ENCODE measurements at places on chromosomes 16 and 17.

DNA sequence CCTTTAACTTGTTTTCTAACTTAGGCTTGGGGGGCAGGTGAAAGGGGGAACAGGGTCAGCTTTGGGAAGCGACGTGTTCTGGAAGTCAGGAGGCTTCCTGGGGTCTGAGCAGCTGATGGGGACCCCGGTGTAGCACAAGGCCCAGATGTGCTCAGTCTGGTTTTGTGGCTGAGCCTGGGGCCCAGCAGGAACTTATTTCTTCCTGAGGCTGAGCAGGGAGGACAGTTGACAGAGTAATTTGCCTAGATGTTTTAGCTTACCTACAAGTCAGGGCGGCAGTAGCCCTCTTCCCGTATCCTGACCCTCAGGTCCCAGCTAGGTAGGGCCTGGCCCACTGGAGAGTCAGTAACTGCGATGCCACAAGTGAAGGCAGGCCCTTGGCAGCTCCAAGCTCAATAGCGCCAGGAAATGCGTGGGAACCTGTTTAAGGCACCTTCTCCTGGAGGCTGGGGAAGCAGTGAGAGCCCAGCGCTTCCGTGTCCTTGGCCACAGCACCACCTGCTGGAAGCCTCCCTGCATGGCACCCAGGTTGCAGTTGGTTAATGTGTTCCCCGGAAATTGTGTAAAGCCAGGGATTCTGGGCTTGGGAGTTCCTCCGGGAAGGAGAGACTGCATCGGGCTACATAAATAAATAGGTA is 5.2 kb downstream of the CCR7 start:
- peaks cover 99% of the 10 kb centered on the region for H3K36me3 ChIP-seq
- H3K27me3 ChIP-seq: no peaks in the 10 kb centered on the region
- peak overlapping the region; percentile 89 for H3K4me3 ChIP-seq
- peak overlapping the region; percentile 99 for H3K27ac ChIP-seq
- peaks cover 81% of the 10 kb centered on the region for H3K4me1 ChIP-seq
- peak; percentile 71 for DNase-seq

- no peaks in the 10 kb centered on the region for H3K27me3 ChIP-seq
- peak overlapping the region; percentile 29 for H3K4me3 ChIP-seq
- H3K4me1 ChIP-seq: peaks cover 87% of the 10 kb centered on the region
- H3K27ac ChIP-seq: peak overlapping the region; percentile 90
- no peak for DNase-seq
These were observed 8.1 kb downstream of the PNMT start for GRCh38 chr17:39676198-39676819.

DNA sequence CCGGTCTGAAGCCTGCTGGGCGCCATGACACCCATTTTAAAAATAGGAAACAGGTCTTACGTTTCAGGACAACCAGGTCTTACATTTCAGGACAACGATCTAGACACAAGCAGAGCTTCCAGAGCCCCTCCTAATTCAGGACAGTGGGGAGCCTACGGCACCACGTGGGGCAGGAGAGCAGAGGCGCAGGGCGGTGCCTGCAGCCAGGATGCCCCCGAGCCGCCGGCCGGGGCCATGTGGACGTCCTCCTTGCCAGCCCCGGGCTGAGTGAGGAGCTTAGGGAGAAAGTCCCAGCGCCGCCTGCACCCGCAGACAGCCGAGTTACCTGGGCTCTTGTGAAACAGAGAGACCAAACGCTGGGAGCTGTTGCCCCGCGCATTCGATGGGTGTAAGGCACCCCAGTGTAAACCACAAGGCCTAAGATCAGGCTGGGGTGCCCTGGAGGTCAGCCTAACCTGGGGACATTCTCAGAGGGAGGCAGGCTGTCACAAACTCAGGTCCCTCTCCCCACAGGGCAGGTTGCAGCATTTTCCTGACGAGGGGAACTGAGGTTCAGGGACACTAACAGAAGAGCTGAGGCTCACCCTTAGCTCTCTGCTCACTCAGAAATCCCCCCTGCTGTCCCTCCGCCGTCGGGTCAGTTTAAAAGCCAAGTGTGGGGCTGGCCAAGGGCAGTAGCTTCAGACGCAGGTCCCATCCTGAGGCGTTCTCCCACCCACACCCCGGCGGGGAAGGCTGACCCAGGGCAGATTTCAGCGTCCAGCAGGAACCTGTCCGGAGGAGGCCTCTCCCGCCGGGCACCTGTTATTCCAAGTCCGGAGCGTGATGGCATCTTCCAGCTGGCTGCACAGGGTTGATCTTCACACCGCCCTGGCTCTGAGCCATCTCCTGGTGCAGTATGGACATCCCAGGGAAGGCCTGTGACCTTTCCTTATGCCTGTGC is 1.8 kb upstream of the NOTUM start:
- H3K27me3 ChIP-seq: peaks cover 20% of the 10 kb centered on the region
- no peak overlapping the region for H3K27ac ChIP-seq
- no peaks in the 10 kb centered on the region for H3K36me3 ChIP-seq
- no peak for DNase-seq
- no peak overlapping the region for H3K4me3 ChIP-seq

DNA sequence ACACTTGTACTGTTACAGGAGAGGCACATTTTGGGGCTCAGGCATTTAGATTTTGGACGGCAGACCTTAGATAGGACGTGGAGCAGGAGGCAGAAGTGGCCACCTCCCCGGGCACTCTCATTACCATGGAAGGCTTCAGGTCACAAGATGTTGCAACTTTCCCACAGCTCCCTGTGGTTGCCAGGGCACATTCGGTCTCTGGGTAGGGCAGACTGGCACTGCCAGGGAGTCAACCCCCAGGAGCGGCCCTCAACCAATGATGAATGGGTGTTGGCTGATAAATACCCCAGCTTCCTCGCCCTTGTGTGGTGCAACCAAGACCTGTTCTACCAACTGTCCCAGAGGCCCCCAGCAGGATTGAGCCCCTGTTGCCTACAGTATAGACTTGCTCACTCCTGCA is 11.2 kb downstream of the NAGPA start:
- no peak for DNase-seq
- peaks cover 15% of the 10 kb centered on the region for H3K36me3 ChIP-seq
- no peak overlapping the region for H3K4me3 ChIP-seq
- H3K27ac ChIP-seq: no peak overlapping the region

- no peak overlapping the region for H3K27ac ChIP-seq
- peaks cover 11% of the 10 kb centered on the region for H3K4me1 ChIP-seq
- no peak overlapping the region for H3K4me3 ChIP-seq
- H3K36me3 ChIP-seq: peaks cover 9% of the 10 kb centered on the region
- no peak for DNase-seq
- no peaks in the 10 kb centered on the region for H3K27me3 ChIP-seq
These were observed 5.7 kb downstream of the DHRS7B start for GRCh38 chr17:21132428-21132827.

- H3K36me3 ChIP-seq: no peaks in the 10 kb centered on the region
- no peaks in the 10 kb centered on the region for H3K4me1 ChIP-seq
- H3K27me3 ChIP-seq: no peaks in the 10 kb centered on the region
- no peak overlapping the region for H3K27ac ChIP-seq
- no peak for DNase-seq
These were observed 1736.4 kb downstream of the TP53TG3F start for GRCh38 chr16:35195864-35196216.

DNA sequence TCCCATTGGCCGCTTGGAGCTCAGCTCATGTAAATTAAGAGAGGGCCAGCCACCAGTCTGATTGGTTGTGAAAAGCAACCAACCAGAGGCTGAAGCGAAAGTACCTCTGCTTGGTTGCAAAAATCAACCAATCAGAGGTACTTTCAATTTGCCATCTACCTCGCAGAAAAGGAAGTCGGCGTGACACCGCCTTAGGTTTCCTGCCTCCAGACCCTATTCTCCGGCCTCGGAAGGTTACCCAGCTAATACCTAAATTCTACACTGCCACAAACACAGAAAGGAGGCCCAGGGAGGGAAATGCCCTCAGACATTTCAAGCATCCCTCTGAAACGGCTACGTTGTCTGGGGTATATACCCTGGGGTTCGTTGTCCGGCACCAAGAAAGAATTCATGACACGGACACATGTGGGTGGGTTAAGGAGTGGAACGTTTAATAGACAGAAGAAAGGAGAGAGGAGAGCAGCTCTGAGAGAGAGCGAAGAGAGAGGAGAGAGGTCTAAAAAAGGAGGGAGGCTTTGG is 481.3 kb downstream of the TMEM114 start:
- DNase-seq: no peak
- H3K27me3 ChIP-seq: no peaks in the 10 kb centered on the region
- no peak overlapping the region for H3K4me3 ChIP-seq
- H3K36me3 ChIP-seq: no peaks in the 10 kb centered on the region
- H3K4me1 ChIP-seq: no peaks in the 10 kb centered on the region

DNA sequence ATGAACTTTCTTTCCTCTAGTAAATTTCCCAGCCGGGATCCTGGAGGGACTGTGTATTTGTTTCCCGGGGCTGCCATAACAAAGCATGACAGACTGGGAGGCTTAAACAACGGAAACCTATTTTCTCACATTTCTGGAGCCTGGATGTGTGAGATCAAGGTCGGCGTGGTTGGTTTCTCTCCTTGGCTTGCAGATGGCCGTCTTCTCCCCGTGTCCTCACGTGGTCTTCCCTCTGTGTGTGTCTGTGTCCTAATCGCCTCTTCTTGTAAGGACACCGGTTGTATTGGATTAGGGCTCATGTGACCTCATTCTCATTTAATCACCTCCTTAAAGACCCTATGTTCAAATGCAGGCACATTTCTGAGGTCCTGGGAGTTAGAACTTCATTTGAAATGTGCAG is 22.0 kb upstream of the USP10 start:
- no peak overlapping the region for H3K4me3 ChIP-seq
- H3K4me1 ChIP-seq: peaks cover 2% of the 10 kb centered on the region
- H3K27ac ChIP-seq: no peak overlapping the region
- no peak for DNase-seq

DNA sequence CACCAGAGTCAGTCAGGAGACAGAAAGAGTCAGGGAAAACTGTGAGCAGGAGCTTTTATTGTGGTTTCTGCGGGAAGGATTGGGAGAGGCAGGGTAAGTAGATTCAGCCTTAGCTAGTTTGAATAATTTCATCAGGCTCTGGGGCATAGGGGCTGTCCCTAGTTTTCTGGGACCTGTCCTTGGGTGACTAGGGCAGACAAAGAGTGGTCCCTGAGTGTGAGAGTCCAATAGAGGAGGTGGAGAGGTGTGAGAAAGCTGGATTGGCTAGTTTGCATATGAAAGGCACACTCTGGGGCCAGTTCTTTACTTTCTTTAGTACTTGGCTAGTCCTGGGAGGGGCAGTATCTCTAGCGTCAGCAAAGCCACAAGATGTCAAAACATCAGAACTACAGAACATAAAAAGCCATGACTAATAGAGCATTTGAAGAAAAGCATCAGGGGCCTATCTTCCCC is 255.6 kb downstream of the HS3ST3A1 start:
- no peak overlapping the region for H3K27ac ChIP-seq
- no peaks in the 10 kb centered on the region for H3K27me3 ChIP-seq
- no peak for DNase-seq
- H3K36me3 ChIP-seq: no peaks in the 10 kb centered on the region
- no peak overlapping the region for H3K4me3 ChIP-seq

- no peak overlapping the region for H3K4me3 ChIP-seq
- no peaks in the 10 kb centered on the region for H3K36me3 ChIP-seq
- H3K27me3 ChIP-seq: peaks cover 2% of the 10 kb centered on the region
- H3K4me1 ChIP-seq: no peaks in the 10 kb centered on the region
- no peak for DNase-seq
- H3K27ac ChIP-seq: no peak overlapping the region
These were observed 251.8 kb downstream of the MAF start for GRCh38 chr16:79348521-79349306.

DNA sequence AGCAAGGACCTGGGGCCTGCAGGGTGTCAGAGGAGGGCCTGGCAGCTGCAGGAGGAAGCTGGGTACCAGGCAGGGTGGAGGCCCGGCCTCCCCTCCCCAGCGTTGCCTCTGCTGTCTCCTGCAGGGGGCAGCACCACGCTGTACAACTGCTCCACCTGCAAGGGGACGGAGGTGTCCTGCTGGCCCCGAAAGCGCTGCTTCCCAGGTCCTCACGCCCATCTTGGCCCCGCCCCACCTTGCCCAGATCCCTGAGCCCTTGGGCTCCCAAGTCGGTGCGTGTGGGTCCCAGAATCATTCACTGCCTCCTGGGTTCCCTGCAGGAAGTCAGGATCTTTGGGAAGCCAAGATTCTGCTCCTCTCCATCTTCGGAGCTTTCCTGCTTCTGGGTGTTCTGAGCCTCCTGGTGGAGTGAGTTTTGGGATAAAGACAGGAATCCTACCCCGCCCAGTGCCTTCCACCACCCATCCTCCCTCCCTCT is 1.2 kb downstream of the TMEM95 start:
- peak; percentile 78 for DNase-seq
- H3K36me3 ChIP-seq: peaks cover 2% of the 10 kb centered on the region
- no peak overlapping the region for H3K27ac ChIP-seq
- peaks cover 26% of the 10 kb centered on the region for H3K4me1 ChIP-seq
- H3K27me3 ChIP-seq: no peaks in the 10 kb centered on the region
- H3K4me3 ChIP-seq: no peak overlapping the region

GRCh38 chr17:73901661-73902415 is 257.6 kb upstream of the SDK2 start:
- H3K4me1 ChIP-seq: peaks cover 11% of the 10 kb centered on the region
- peaks cover 53% of the 10 kb centered on the region for H3K27me3 ChIP-seq

GRCh38 chr17:58503866-58504265 is 10.6 kb downstream of the MTMR4 start:
- peaks cover 75% of the 10 kb centered on the region for H3K36me3 ChIP-seq
- H3K27ac ChIP-seq: peak overlapping the region; percentile 74
- H3K4me1 ChIP-seq: peaks cover 26% of the 10 kb centered on the region
- H3K27me3 ChIP-seq: no peaks in the 10 kb centered on the region

DNA sequence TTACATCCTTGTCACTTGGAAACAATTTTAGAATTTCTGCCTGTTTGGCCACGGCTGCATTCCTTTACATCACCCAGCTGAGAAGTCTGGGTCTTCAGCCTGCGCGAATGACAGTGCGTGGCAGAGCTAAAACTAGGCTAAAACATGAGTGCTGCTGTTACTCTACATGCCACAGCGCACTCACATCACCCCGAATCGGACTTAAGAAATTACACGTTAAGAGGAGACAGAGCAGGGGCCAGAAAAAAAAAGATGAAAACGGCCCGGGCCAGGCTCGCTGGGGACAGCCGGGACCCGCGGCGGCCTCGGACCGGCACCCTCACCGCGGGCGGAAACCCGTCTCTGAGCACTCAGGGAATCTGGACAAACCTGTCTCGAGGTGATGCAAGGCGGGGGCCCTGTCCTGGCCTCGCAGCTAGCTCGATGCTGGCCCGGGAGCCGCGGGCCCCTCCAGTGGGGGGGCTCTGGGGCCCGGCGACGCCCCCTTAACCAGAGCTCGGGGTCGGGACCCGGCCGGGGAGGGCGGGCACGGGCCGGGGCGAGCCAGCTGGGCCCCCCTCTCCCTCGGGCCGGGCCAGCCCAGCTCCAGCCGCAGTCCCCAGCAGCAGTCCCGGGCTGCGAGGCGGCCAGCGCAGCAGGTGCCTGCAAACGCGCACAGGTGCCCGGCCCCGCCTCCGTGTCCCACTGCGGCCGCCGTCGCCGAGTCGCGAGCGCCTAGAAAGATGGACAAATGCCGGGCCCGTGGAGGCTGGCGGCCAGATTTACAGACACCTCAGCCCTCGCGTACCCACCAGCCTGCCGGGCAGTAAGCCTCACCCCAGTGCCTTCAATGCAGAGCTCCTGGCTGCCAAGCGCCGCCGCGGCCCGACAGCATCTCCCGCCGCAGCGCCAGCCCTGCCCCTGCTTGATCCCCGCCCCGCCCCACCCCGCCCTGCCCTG is at the start of gene AKTIP:
AKTIP (minus strand) TSS at position 879 of the 939 bp plus-strand sequence. CDS start 2,950 bp downstream, outside the sequence.
- H3K27me3 ChIP-seq: no peaks in the 10 kb centered on the region
- peaks cover 18% of the 10 kb centered on the region for H3K36me3 ChIP-seq
- peak within 1 kb of the TSS; percentile 90 for H3K27ac ChIP-seq
- no peak for DNase-seq
- peak within 1 kb of the TSS; percentile 91 for H3K4me3 ChIP-seq

- H3K27me3 ChIP-seq: peaks cover 37% of the 10 kb centered on the region
- peaks cover 10% of the 10 kb centered on the region for H3K4me1 ChIP-seq
- no peak overlapping the region for H3K27ac ChIP-seq
- no peak overlapping the region for H3K4me3 ChIP-seq
- DNase-seq: no peak
These were observed 3.5 kb downstream of the VMO1 start for GRCh38 chr17:4782652-4783051.
